Chondrocyte (in vitro differentiated cells): ENCODE measurements at places on chromosomes 6 and 20. TPM values are rescaled to one million over a fixed set of nuclear protein-coding genes. Genes with fewer than 3 reads are reported as not detected.

Gene BTNL2
- not detected in 3 replicates for total RNA-seq

Gene SLC22A2
- total RNA-seq, result not detected in 3 replicates

Gene FAM83C
- not detected in 3 replicates for total RNA-seq

Gene EYS
- not detected in 3 replicates for total RNA-seq

Gene DLK2
- 0.29 to 1.3 TPM (median 1.1 TPM) in 3 replicates for total RNA-seq

Gene HSD17B8
- total RNA-seq, result 0.60 to 2.8 TPM (median 1.1 TPM) in 3 replicates

Gene TREML2
- not detected in 3 replicates for total RNA-seq

Gene OPRL1
- 3.2 to 4.6 TPM (median 3.5 TPM) in 3 replicates for total RNA-seq

Gene LTB
- not detected in 3 replicates for total RNA-seq

Gene PAX1
- total RNA-seq, result not detected in 3 replicates
